ENCODE measurements at places on chromosomes 11 and 22. TPM values are rescaled to one million over a fixed set of nuclear protein-coding genes. Genes with fewer than 3 reads are reported as not detected.

LDLRAD3 gene
- total RNA-seq: 5.1 TPM

MYEOV gene
- not detected for total RNA-seq

F2 gene
- not detected for total RNA-seq

PYGM gene
- 0.22 TPM for total RNA-seq

CCDC15 gene
- total RNA-seq: 5.1 TPM

DEFB131B gene
- not detected for total RNA-seq

DNAJB13 gene
- total RNA-seq: not detected

PTPRCAP gene
- total RNA-seq: 1.6 TPM

SCN4B gene
- 0.43 TPM for total RNA-seq

CRACR2B gene
- 1.2 TPM for total RNA-seq

SERHL2 gene
- total RNA-seq: 4.8 TPM

CTNND1 gene
- total RNA-seq: 200 TPM

DERL3 gene
- 1.6 TPM for total RNA-seq

CRELD2 gene
- total RNA-seq: 58.1 TPM

SAA1 gene
- not detected for total RNA-seq

MUC5AC gene
- under 0.01 TPM for total RNA-seq

COMMD9 gene
- total RNA-seq: 39.7 TPM

CRKL gene
- total RNA-seq: 39.7 TPM

HEPHL1 gene
- total RNA-seq: under 0.01 TPM

MAJIN gene
- not detected for total RNA-seq

SYT9 gene
- total RNA-seq: 0.43 TPM

C11orf16 gene
- total RNA-seq: not detected

SMTN gene
- 49.5 TPM for total RNA-seq

NADSYN1 gene
- total RNA-seq: 91.9 TPM

USP2 gene
- 0.11 TPM for total RNA-seq

C11orf97 gene
- total RNA-seq: not detected

PKDREJ gene
- total RNA-seq: under 0.01 TPM

CRY2 gene
- total RNA-seq: 33.8 TPM

RIC8A gene
- 162 TPM for total RNA-seq

OR51B5 gene
- not detected for total RNA-seq

DTX4 gene
- total RNA-seq: 16.1 TPM

ISX gene
- not detected for total RNA-seq

LRRC75B gene
- total RNA-seq: 8.2 TPM

OR8K1 gene
- not detected for total RNA-seq

CCDC81 gene
- total RNA-seq: 0.79 TPM

ART1 gene
- total RNA-seq: not detected

SMC1B gene
- under 0.01 TPM for total RNA-seq

TRIM6 gene
- 26.7 TPM for total RNA-seq

NXPE2 gene
- 0.76 TPM for total RNA-seq

TRPM5 gene
- total RNA-seq: under 0.01 TPM

IGSF22 gene
- 0.22 TPM for total RNA-seq

KDM4E gene
- total RNA-seq: not detected

RAB39A gene
- 0.39 TPM for total RNA-seq
